ENCODE measurements at places on chromosomes 7 and 10.

DNA sequence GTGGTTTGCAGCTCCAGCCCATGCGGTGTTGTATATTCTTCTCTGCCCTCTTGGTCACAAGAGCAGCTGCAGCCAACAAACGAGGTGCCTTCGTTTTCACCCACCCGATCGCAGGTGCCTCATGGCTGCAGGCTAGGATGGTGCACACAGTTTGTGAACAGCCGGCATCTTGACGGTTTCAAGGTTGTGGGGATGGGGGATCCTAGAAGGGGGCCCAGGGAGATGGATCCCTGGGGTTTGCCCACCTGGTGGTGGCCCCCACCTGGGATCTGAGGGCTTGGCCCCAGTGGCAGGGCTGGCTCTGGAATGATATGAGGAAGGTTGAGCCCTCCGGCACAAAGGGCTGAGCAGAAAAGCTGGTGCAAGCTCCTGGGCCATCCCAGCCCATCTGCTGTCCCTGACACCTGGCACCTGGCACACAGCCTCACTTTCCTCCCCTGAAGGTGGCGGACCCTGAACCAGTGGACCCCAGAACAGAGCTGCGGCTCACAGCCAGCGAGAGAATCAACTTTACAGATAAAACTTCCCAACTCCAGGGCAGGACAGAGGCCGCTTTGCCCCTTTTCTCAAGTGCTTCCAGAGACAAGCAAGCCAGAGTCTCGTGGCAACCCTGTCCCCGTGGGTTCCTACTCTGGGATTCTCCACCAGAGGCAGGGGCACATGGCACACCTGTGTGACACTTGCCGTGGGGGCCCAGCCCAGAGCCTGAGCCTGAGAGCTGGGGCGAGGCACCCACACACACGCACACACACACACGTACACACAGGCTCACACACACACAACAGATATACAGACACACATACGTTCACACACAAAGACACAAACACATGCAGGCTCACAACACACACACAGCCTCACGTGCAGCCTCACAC is 177.3 kb upstream of the PPP2R2D start:
- DNase-seq, result no peak

GRCh38 chr10:58919927-58920654 is 256.4 kb upstream of the PHYHIPL start:
- no peak for DNase-seq

DNA sequence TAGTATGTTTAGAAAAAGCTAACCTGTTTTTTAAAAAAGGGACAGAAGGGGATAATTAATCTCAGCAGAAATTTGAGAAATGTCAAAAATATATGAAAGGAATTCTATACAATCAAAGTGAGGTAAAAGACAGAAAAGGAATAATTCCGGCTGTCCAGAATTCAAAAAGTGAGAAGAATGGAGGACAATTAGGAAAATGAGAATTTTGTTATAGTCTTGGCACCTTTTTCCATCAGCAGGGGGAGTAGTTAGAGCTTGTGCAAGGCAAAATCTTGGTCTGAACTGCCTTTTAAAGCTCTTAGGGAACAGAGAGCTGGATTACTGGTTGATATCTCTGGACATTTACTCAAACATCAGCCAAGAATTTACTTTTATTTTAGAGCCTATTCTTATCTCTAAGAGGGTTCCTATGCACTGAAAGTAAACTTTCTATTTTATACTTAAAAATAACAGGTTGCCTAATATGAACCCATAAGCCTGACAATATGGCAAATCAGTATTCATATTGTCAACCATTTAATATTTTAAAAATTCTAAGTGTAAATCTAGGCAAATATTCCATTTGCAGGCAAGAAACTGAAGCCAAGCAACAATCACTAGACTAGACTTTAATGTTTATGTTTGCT is 185.6 kb downstream of the ANK3 start:
- no peak for DNase-seq

DNA sequence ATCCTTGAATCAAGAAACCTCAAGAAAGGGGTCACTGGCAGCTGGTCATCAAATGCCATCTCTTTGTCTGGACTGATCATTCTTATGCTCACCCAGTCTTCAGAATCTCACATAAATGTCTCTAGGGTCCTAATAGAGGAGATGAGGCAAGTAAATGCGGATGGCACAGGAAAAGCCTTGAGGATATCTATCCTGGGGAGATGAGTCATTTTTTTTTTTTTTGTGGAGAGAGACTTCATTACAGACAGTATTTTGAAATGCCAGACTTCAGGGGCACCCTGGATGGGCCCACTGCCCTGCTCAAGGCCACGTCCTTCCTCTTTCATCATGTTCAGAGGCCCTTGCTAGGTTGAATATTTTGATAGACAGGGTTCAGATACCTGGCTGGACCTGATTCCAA is 19.5 kb upstream of the PLPP4 start:
- no peak for DNase-seq

GRCh38 chr10:29011516-29011915 is 277.4 kb upstream of the LYZL1 start:
- no peak for DNase-seq

GRCh38 chr10:121764233-121764942 is 163.4 kb downstream of the ATE1 start:
- no peak for DNase-seq

DNA sequence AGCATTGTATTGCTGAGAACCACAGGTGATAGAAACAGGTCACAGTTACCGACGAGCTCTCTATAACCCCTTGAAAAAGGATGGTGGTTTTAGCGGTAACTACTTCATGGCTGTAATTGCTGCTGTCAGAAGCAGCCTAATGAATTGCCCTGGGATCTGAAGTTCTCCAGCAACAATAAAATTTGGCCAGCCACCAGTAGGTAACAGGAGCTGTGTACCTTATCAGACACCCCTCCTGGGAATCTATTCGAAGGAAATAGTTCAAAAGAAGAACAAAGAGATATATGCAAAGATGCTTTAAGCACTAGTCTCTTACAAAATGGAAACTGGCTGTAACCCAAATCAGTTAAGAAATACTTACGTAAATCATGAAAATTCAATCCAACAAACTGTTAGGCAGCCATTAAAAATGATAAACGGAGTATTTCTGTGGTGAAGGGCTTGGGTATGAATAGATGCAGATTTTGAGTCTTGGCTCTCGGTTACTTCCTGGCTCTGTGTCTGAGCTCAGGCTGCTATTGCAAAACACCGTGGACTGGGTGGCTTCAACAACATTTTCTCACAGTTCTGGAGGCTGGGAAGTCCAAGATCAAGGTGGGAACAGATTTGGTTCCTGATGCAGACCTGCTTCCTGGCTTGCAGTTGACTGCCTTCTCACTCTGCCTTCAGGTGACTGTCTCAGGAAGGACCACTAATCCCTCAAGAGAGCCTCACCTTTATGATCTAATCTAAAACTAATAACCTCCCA is 1.6 kb downstream of the MSRB2 start:
- DNase-seq, result no peak

GRCh38 chr7:13466874-13467547 is 522.5 kb downstream of the ETV1 start:
- no peak for DNase-seq

DNA sequence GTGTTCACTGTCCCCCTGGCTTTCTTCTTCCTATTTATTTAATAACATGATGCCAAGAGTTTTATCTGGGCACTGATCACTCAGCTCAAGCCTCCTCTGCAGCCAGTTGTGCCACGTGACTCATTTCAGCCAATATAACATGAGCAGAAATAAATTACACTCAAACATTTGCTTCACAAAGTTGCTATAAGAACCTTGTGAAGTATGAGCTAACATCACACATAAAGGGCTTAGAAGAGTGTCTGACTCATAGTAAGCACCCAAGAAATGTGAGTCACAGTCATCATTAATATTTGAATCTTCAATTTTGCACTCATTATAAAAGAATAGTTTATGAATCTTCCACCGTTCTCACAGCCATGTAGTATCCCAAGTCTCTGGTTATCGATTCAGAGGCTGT is 414.6 kb upstream of the NPVF start:
- no peak for DNase-seq

DNA sequence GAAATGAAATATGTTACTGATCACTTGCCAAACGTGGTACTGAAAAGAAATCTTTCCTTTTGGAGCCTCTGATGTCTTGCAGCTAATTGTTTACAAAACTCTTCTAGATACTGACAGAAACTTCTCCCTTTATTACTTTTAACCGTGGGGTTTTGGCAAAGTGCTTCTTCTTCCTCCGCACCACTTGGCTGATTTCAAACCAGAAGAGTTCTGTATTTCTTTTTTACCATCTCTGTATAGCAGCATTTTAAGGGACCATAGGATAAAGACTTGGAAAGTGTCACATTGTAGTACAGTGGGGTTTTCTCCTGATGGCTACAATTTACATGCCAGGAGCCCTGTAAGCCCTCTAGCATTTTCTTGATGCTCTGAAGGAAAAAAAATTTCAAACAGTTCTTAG is 21.9 kb upstream of the CREB5 start:
- DNase-seq, result no peak

GRCh38 chr10:61408105-61408504 is 45.1 kb downstream of the TMEM26 start:
- no peak for DNase-seq
